GM06990 (cell line): ENCODE measurements at places on chromosomes 3 and 15.

GRCh38 chr3:50412231-50412754 lies 53.0 kb upstream of the TMEM115 start:
- no peak for DNase-seq

DNA sequence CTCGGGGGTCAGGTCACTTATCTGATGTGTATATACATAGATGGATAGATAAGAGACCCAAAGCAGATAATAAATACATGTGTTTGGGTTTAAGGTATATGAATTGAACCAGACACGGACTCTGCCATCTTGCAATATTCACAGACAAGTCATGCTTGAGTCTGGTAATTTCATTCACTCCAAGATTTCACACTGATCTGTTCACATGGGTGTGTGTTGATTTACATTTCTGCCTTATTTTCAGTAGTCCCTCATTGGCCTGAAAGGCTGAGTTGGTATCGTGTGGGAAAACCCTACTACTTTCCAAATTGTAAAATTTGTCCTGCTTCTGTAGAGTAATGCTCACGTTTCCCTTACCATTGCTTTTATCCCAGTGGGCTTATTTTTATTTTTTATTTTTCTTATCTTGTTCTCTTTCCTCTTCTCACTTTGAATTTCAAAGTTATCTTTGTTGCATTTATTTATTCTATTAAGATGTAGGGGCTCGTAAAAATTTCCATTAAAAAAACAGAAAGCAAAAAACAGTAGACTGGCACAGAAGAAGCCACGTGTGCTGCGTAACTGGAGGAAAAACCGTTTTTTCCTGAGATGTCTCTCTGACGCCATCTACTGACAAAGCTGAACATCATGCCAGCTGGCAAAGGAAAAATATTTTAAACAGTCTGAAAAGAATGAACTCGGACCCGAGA lies 10.8 kb upstream of the MFSD1 start:
- peak; percentile 20 for DNase-seq

GRCh38 chr3:13020159-13020750 lies 53.0 kb downstream of the IQSEC1 start:
- DNase-seq = no peak

DNA sequence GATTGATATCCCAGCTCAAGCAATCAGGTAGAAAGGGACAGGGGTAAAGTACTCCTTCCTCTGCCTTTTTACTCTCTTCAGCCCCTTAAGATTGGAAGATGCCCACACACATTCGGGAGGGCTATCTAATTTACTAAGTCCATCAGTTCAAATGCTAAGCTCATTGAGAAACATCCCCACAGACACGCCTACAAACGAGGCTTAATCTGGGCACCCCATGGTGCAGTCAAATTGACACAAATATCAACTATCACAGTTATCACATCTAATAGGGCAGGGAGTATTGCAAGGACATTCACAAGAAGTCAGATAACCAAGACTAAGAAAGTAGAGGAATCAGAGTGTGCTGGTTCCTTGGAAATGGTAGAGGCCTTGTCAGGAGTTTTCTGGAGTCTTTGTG lies 437.8 kb upstream of the AZI2 start:
- no peak for DNase-seq

DNA sequence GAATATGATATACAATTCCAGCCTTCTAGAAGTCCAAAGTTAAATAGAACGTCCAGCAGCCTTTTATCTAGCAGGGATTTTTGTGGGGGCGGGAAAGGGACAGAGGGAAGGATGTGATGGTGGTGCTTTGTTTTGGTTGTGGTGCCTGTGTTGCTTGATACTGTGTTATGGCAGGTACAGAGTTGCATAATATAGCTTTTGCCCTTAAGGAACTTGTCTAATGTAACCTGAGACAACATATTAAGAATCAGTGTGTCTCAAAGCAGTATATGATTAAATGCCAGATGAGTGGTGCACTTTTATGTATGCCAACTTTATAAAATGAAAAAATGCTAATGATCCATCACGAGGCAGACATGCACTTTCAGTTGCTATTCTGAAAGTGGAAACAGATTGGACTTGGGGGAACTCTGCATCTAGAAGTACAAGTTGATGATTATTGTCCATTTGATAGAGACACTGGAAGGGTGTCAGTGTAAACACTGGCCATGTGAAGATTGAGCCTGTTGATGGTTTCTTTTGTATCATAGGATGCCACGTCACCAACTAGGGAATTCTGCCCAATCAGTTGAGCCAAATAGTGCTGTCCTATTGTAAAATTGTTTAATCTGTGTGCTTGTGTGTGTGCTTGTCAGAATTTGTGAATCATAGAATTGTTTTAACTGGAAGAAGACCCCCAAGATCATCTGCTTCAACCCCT lies 23.0 kb downstream of the NEO1 start:
- no peak for DNase-seq

DNA sequence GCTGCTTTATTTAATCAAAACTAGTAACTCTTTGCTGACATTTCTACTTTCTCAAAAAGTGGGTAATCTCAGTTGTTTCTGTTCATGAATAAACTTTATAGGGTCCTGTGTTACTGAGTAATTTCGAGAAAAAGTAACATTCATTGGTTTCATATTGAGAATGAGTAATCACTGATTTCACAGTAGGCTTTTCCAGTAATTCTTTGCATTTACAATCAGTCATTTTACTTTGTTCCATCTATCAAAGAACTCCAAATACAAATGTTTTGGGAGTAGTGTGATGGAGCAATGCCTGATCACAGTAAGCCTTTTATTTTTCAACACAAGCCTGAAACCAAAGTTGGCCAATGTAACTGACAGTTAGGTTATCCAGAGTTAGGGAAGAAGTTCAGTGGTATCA lies 353.6 kb downstream of the ULK4 start:
- peak; percentile 8 for DNase-seq

GRCh38 chr3:11583638-11584046 lies 60.1 kb downstream of the VGLL4 start:
- no peak for DNase-seq

DNA sequence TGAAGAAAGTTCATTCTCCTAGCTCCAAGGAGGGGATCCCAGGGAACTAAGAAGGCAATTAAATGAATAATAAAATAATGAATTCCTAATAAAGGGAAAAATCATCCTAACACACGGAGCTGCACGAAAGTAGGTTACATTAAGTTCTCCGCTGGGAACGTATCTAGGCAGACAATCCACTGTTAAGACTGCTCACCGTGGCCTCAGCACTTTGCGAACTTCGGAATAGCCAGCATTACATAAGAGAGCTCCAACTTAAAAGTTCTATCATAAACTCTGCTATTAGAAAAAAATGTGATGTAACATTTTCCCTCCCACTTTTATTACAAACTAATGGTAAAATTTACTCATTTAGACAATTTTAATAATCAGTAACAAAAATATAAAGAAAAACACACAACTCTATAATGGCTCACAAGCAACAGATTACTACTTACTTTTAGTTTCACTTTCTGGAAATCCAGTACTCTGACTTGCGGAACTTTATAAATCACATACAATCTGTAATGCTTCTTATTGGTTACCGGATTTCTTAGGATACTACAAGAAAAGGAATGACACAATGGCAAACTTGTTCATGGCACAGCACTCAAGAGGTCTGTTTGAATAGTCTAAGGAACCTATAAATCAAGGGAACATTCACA lies 8.5 kb downstream of the SNRPA1 start:
- no peak for DNase-seq

DNA sequence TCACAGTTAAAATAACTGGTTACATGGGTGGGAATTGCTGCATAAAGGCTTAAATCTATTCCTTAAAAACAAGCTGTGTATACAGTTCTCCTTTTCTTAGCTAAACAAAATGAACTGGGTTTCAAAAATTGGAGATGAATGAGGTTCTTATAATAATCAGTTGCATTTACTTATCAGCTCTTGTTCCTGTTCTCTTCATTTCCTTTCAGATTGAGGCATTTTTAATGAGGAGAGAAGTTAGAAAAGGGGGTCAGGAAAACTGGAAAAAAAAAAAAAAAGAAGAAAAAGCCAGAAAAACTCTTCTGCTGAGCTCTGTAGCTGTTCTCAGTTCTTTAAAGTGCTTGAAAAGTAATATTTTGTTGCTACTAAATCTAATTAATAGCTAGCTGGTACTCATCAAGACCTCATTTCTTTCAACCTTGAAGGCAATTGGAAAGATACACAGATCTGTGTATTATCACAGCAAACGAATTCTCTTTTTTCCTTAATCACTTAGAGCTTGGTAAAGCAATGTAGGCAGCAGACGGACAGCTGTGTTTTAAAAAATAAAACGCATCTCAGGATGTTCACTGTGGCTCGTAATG lies 32.2 kb downstream of the PTPRG start:
- no peak for DNase-seq

DNA sequence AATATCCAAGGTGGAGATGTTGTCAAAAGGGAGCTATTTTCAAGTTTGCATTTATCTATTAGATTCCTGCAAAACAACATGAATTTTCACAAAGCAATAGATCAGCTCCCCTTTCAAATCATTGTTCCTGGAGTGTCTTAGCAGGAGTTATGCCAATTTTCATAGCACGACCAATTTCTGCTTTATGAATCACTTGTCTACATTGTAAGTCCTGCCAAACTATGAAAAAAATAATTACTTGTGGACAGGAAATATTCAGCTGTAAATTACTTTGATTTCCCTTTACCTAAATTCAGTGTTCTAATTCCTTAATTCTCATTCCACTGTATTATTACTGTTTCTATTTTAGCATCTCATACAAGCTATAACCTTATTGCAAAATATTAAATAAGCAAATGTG lies 1289.6 kb downstream of the NSUN3 start:
- no peak for DNase-seq

- DNase-seq = no peak
Measured at GRCh38 chr3:115623044-115623868, at the start of gene GAP43. TSS of gene GAP43 (plus strand) at chr3:115623510. CDS start at chr3:115623690, 180 bp downstream.

GRCh38 chr3:5057857-5058324 lies 64.2 kb upstream of the ARL8B start:
- no peak for DNase-seq

DNA sequence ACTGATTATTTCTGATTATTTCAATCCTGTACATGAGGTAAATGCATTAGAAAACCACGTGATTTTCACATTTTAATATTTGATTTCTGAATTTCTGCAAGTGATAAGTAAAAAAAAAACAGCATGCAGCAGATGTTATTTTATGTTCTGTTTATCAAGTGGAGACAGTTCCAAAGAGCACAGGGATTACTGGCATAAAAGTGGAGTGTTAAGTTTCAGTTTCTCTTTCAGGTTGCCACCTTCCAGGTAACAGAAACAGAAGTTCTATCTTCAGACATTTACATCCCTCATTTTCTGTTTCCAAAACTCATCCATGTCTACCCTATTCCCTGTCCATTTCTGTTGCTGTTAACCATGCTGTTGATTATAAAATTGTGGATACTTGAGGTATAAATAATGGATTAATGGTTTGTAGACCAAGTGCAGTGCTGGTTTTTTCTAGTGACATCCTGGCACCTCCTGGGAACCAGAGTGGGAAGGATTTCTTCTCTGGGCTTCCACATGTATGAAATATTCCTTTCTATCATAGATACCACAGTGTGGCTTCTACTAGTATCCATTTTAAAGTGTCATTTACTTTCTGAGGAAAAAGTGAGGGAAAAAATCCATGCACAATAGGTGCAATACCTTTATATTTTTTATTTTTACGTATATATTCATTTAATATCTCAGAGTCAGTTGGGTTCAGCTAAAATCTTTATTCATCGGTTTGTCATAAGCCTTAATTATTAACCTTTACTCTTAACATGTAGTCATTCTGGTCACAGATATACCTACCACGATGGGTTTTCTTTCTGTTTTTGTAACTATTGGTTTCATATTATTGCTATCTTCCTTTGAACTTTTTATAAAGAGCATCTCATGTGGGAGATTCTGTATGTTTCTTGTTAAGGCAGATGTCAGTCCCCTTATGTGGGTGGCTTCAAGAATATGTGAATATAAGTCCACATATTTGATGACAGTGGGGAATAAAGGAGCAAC lies 1010.0 kb downstream of the SQOR start:
- no peak for DNase-seq

GRCh38 chr15:63827113-63827512 lies 6.6 kb downstream of the HERC1 start:
- DNase-seq = no peak

DNA sequence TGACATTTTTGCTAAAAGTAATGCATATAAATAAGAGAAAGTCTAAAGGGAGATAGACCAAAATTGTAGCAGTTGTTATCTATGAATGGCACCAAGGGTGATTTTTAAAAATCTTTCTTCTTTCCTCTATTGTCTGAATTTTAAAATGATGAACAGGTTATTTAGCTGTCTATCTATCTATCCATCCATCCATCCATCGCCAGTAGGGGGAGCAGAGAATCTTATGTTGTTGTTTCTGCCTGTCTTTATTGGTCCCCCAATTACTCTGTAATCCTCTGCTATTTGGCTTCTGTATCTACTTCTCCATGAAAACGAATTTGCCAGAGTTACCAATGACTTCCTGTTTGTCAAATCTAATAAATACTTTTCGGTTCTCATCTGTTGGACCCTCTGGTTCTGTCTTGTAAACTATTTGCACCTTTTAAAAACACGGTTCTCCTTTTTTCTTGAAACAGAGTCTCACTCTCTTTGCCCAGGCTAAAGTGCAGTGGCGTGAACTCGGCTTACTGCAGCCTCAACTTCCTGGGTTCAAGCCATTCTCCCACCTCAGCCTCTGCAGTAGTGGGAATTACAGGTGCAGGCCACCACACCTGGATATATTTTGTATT lies 86.0 kb downstream of the ECT2 start:
- DNase-seq = no peak

- DNase-seq = no peak
Measured at GRCh38 chr3:60594025-60594424, 657.2 kb downstream of the FHIT start.

DNA sequence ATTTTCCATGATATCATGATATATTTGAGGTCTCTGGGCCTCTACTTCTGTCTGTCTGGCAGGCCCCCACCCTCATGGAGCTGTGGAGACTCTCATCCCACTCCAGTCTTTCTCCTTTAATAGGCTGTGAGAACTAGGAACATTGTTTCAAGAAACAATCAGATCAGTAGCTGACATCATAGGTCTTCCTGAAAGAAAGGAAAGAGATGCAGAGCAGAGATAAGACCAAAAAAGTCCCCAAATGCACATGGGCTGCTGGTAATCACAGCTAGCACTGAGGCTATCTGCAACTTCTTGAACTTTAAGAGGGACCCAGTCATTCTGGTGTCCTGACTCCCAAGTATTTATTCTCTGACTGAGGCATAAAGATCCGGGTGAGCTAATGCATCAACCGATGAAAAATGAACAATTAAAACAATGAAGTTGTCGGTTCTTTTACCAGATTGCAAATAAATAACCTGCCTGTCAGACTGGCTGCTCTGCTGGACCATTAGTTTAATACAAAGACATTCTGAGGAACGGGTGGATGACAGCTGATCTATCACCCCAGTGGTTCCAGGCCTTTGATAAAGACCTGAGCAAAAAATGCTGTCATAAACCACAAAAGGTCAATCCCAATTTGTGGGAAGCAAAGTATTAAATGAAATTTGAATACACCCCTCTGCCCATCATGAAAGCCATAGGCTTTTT lies 780.8 kb upstream of the GOLIM4 start:
- DNase-seq = no peak

GRCh38 chr3:197795200-197795599 lies 4.1 kb downstream of the LRCH3 start:
- DNase-seq = no peak

- DNase-seq = no peak
Measured at GRCh38 chr3:119517112-119517511, 18.8 kb downstream of the TIMMDC1 start.
